ENCODE measurements at places on chromosomes 5 and 9. TPM values are rescaled to one million over a fixed set of nuclear protein-coding genes. Genes with fewer than 3 reads are reported as not detected.

Gene DPM2
- polyA plus RNA-seq: 37.3 TPM

Gene KLHL3
- polyA plus RNA-seq: 18.2 TPM

Gene NNT
- 118 TPM for polyA plus RNA-seq

Gene PCDHB3
- 2.5 TPM for polyA plus RNA-seq

Gene ANKRD18A
- polyA plus RNA-seq: 4.7 TPM

Gene PCDHGB2
- 4.1 TPM for polyA plus RNA-seq

Gene MYO10
- 37.2 TPM for polyA plus RNA-seq

Gene COL23A1
- 5.7 TPM for polyA plus RNA-seq

Measured in right renal pelvis (tissue), 4 donors.